ENCODE measurements at places on chromosomes 4 and X.

DNA sequence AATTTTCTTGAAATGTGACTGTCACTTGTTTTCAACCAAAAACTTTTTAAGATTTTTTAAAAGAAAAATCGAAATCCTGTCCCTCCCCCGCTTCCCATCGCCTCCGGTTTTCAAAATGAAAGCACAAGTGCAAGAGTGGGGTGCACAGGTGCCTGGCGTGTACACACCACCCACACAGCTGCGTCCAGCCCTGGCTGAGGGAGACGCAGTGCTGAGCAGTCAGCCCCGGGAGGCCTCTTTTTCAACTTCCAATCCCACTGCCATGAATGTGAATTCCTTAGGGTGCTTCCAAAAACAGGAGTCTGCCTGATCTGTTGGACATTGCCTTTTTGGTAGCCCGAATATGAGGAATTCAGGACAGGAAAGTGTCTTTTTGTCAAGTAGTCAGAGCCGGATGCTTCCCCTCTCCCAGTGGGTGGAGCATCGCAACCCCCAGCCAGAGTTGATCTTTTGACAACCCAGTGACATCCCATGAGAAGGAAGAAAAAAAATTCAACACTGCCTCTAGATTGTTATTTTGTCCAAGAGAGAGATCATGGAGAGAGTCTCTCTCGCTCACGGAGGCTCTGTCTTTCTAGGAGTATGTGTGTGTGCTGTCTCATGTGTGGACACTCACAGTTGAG is 8.9 kb downstream of the PRRG3 start:
- DNase-seq = no peak

DNA sequence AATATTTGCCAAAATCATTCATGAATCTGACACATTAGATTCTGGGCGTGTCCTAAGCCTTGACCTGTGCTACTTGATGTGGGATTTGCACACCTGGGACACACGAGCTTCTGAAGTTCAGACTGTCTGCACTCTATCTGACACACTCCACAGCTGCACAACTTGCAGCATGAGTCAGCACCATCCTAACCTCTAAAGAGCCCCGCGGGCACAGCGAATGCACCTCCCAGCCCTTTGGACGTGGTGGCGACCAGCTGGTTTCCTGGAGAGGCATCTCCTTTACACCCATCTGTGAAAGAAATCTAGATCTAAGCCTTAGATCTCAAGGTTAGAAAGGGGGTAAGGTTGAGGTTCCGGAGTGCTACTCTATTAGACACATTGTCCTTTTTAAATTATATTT is 69.2 kb downstream of the SORBS2 start:
- no peak for DNase-seq

DNA sequence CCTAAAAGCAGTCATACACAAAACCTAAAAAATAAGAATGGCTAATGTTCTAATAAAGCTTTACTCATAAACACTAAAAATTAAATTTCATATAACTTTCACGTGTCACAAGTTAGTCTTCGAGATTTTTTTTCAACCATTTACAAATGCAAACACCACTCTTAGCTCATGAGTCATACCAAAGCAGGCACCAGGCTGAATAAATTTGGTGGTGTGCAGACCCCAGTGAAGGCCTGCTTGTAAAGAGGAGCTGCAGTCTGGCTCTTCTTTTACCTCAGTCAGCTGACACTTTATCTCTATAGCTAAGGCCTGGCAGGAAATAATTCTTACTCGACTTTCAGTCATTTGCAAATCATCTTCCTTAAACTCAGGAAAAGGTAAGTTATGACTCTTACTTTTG is 37.4 kb downstream of the CLOCK start:
- DNase-seq = no peak

DNA sequence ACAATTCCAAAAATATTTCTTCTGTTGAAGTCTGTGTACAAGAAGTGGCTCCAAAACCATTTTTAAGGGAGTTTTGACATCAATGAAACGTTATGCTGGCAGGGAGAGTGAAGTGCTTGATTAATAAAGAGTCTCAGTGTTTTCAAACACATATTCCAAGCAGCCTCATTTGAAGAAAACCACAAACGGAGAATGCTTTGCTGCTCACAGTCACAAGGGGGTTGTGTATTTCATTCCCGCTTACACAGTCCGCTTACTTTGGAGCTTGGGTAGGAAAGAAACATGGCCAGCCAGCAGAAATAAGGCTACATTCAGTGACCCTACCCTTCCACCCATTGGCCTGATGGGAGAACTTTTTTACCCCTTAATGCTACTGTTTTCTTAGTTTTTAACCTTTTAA is 586.2 kb downstream of the RAB28 start:
- no peak for DNase-seq

DNA sequence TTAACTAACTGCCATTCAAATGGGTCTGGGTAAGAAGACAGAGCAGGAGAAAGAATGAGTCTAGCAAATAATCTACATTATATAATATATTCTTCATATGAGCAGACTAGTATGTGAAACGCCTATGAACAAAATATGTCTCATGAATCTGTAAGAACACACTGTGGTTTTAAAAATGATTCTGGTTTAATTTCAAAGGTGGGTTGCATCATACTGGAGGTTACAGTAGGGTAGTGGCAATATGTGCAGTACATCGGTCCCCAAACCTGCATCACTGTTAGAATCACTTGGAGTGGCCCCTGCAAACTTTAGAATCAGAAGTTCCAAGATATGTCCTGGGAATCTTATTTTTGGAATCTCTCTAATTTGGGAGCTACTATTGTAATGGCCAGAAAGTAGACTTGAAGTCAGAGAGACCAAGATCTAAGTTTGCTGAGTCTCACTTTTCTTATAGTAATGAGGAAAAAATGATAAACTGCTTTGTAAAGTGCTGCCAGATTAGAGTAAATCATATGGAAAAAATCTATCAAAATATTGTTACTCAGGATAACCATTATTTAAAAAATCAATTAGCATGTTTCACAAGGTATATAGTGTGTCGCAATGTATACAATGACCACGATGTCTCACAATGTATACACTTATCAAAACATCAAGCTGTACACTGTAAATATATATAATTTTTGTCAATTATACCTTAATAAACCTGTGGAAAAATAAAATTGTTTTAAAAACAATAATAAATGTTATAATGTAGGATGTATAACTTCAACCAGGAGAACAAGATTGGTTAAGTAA is 37.9 kb upstream of the ARSJ start:
- DNase-seq = no peak

GRCh38 chrX:114532111-114532805 is 51.6 kb upstream of the HTR2C start:
- no peak for DNase-seq

DNA sequence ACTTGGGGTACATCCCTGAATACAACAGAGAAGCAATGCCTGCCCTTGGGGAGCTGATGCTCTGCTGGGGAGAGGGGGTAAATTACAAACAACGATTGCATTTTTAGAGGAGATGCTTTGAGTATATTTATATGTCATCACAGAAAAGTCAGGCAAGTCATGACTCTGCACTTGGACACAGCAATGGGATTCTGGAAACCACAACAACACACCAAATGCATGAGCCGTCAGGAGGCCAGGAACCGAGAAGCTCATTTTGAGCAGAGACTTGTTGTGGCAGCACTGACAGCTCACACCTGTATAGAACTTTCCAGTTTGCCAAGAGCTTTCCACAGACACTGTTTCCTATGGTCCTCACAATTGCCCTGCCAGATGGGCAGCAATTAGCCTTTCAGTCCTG is 113.2 kb upstream of the RBPJ start:
- DNase-seq = no peak

- no peak for DNase-seq
Measured at GRCh38 chrX:51151734-51152133, 180.9 kb upstream of the NUDT10 start.

DNA sequence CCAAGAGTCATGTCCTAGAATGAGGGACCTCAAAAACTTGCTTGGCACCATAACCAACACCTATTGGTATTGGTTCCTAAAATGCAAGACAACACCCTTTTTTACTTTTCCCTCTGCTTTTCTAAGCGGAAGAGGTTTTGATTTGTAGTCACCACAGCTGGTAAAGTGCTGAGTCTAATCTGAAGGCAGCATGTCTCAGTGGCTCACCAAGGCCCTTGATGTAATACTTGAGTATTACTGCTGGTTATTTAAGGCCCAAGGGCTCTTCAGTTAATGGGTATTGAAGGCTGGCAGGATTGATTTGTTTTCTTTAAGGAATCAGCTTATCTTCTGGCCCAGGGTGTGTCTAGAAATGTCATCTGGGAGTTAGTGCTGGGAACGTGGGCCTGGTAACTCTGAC is 735.1 kb downstream of the GLUD2 start:
- no peak for DNase-seq

DNA sequence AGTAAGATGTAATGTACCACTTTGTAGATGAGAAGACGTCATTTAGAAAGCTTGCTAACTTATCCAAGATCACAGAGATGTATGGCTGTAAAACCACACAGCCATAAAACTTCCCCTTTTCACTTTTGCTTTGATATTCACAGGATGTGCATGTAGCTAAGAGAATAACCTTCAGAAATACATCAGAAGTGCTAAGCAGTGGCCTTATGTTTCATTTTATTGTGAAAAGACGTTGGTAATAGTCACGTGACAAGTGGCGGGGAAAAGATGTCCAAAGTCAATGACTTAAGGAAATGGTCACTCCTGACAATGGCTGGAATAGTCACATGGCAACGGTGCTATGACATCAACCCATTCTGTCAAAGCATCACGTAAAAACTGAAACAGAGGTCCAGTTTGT is 12.9 kb upstream of the WDR17 start:
- DNase-seq = no peak

DNA sequence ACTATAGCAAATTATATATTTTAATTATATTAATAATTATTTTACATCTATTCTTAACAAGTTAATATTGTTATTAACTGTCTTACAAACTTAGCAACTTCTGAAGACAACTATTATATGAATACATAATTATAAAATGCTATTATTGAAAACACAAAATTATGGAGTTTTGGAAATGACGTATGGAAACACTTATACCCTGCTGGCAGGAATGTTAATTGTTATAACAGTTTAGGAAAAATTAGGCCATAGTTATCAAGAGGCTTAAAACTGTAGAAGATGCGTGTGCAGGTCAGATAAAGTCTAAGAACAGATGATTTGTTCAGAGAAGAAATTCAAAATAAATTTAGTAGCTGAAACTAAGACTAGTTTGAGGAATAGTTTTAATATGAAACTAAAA is 211.7 kb downstream of the FAT4 start:
- DNase-seq = no peak

DNA sequence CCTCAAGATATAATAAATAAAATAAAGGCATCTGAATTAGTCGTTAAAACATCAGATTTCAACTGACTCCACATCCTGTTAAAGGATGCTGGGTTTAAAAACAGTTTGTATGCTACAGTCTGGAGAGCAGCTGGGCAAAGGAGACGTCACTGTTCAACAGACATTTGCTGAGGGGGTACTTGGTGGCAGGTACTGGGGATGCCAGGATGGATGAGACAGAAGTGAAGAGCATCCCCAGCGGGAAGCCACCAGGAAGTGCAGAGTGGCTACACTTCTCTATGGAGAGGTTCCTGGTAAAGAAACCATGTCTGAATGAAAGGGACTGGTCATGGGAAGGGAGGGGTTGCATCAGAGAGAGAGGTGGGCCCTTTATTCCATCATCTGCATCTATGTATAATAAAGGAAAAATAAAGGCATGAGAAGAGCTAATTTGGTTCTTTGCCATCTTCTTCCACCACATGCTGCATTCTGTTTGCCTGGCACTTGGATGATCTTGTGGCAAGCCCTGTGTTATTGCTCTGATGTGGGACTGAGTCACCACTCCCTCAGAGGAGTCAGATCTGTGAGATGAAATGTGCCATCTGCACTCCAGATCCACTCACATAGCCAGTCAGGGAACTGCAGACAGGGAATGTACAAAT is 145.0 kb downstream of the SOWAHB start:
- peak; percentile 94 for DNase-seq

DNA sequence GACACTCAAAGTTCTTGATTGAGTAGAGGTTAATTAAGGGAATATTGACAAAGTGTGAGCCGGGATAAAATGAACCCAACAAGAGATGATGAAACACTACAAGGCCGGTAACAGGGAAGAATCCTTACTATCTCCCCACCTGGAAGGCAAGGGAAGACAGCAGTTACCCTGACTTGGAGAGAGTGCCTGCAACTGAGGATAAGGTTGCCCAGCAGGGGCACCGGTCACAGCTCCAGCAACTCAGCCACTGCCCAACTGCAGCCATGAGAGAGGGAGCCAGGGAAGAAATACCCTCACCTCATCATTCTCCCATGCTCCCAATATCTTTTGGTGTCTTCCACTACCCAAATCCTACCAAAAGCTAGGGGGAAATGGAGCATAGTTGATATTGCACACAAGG is 212.7 kb downstream of the KCTD8 start:
- no peak for DNase-seq

GRCh38 chr4:53956454-53956853 is 108.0 kb downstream of the CHIC2 start:
- no peak for DNase-seq

DNA sequence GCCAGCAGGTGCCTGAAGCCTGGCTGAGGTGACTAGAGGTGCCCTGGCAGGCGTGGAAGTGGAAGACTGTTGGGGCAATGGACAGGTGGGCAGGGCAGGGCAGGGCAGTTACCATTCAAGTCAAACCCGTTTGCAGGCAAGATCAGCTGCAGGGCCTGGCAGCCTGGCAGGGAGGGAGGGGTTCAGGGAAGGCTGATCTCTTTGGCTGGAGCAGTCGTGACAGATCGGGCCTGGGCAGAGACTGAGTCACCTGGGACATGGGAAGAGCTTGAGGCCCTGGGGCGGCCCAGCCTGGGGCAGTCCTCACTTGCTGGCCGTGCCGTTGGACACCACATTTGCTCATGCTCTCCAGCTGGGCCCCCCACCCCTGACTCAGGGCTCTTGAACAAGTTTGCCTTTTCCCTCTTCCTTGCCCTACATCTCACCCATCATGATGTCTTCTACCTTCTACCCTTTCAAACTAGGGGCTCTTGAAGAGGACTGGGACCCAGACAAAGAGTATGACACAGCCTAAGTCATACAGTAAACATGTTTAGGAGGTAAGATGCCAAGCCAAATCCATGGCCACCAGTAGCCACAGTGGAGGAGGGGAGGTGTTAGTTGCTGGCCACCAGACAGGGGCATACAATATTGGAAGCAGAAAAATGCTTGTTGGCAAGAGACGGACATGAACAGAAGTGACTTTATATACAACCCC is 2.0 kb upstream of the ZNF185 start:
- DNase-seq = no peak

DNA sequence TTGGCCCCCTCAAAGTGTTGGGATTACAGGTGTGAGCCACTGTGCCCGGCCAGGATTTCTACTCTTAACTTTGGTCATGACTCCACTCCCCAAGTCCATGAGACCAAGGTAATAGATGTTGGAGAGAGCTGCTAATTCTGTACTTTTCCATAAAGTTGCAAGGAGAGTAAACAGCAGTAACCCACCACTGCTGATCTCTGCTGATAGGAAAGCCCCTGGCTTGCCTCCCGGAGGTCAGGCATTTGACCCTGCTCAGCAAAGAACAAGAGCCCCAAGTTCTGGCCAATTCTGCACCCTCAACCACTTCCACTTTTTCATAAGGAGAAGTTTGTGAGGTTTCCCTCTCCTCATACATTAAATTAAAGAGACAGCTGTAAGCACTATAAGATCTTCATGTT is 143.0 kb downstream of the RASL11B start:
- no peak for DNase-seq
